ENCODE measurements at places on chromosomes 7 and 10.

- DNase-seq: no peak
Observed at GRCh38 chr7:109986701-109987100, 1104.2 kb upstream of the LRRN3 start.

GRCh38 chr10:98339799-98340198 is 71.8 kb upstream of the LOXL4 start:
- DNase-seq: no peak

GRCh38 chr10:121155742-121156474 is 304.7 kb downstream of the WDR11 start:
- DNase-seq: no peak

GRCh38 chr10:52394246-52394645 is 80.2 kb downstream of the DKK1 start:
- DNase-seq: no peak

DNA sequence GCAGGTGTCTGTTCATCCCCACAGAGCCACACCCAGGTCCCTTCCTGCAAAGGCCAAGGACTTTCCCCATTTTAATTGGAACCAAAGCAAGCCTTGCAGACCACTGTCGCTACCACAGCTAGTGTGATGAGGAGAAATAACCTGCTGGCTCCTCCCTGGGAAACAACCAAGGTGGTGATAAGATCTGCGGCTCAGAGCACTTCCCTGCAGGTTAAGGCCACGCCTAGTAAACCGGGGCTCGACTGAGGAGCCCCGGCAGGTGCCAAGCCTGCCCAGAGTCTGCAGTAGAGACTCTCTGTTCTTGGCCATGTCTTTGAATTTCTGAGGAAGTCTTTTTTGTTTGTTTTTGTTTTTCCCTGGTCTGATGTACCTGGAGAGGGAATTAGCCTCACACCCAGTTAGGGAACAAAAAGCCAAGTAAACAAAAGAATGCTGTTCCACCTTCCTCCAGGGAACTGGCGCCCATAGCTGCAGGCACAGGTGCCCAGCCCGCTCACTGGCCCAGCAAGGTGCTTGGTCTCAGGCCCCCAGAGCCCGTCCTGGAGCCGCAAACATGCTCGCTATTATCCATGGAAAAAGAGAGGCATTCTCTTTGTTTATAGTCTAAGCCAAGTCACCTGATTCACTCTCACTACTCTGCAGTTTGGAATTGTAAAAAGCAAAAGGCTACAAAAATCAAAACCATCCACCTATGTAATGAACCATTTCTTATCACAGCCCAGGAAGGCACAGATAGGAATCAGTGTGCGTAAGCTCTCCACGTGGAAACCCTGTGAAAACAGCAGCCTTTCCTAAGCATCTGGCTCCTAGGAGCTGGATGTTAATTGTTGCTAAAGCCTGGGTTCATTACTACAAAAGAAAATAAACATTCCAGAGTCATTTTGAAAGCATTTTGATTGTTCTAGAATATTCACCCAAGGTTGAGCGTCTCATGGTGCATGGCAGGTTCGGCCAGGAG is 2.7 kb downstream of the GPR146 start:
- no peak for DNase-seq

GRCh38 chr7:92872701-92873100 is 36.3 kb upstream of the CDK6 start:
- DNase-seq: no peak

GRCh38 chr10:88565072-88565471 is 18.0 kb downstream of the RNLS start:
- DNase-seq: no peak

- no peak for DNase-seq
Observed at GRCh38 chr7:77799078-77799964, 748 bp downstream of the PHTF2 start.

DNA sequence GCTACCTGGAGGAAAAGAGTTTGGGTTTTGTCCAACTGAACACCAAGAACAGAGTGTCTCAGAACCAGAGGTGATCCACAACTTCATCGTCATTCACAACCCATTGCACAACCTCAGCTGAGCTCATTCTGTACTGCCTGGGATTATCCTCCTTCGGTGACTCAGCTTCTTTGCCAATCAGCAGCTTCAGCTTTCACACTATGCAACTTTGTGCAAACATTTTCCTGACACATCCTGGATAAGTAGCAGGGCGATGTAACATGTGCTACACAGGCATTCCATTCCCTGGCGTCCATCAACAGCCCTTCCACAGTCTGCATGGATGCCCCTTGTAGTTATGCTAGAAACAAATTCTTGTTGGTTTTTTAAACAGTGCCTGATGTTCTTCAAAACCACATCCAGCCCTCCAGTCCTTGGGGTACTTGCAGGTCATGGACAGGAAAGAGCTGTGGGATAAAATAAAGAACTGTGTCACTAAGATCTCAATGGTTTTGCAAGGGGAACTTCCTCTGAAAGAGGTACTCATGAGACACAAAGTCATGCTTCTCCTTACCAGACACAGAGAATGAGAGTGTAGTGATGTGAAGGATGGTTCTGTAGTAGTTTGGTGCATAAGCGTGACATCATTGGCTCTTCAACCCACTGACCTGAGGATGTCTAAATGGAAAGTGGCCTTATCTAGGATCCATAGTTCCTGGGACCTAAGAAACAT is 478.5 kb downstream of the KIF20B start:
- peak; percentile 98 for DNase-seq

DNA sequence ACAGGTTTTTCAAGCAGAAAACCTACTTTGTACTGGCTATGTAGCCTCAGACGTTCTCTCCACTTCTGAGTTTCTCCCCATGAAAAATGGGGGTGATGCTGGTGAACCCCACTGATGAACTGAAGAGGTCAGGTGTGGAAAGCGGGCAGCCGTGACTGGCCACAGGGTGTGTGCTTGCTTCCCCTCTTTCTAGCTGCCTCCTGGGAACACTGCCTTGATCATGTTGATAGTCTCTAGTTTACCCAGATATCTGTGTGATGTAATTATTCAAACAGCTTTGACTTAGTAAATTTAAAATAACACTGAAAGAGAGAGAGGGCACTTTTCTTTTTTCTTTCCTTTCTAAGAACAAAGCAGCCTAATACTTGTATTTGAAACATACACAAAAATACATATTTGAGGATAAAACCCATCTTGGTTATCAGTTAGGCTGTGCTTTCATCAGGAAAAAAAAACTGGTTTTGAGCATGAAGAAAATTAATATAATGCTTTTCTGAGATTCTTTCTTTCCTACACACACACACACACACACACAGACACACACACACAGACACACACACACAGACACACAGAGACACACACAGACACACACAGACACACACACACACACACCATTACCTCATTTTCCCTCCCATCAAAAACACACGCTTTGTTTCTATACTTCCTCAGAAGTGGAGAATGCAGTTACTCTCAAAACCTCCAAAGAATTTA is 76.7 kb downstream of the MACC1 start:
- DNase-seq: no peak

- DNase-seq: no peak
Observed at GRCh38 chr7:24797270-24797669, 40.0 kb upstream of the GSDME start.

DNA sequence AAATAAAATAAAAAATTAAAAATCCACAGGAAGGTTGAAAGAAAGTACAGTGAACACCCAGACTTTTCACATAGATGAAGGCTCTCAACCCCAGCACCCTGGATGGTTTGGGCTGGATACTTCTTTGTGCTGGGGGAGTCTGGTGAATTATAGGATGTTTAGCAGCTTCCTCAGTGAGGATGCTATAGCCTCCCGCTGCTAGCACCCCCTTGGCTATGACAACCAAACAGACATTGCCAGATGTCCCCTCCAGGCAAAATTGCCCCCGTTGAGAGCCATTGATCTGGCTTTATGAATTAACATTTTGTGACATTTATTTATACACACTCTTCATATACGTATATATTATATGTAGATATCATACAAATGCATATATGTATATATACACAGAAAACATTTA is 21.6 kb downstream of the SMKR1 start:
- DNase-seq: no peak

DNA sequence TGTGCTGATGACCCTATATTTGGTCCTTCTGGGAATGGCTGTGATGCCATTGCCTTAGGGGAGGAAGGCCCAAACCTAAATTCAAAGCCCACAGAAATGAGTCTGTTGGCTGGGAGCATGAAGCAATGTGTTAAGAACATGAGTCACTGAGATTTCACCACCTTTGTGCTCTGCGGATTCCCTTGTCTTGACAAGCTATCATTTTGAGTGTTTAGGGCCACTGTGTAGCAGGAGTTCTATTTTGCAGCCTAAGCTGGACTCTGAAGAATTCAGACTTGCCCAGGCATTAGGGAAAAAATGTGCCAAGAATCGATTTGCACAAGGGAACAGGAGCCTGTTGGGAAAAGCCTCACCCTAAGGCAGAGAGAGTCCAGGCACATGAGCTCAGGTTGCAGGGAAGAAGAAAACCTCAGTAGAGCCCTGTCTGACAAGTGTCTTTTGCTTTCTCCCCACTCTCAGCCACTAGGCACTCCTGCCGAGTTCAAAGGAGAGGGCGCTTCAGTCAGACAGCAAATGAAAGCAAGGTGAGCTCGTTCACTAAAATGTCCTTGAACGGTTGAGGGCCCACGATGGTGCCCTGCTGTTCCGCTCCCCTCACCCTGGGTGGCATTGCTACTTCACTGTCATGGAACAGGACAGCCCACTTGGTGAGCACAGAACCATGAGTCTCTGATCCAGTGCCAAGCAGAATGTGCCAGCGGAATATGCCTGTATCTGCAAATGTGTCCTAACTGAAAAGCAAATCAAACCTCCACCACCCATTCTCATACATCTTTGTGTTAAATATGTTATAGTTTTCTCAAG is 93.6 kb downstream of the PRLHR start:
- peak; percentile 6 for DNase-seq

GRCh38 chr7:30594540-30595435 is at the start of gene GARS1:
TSS of gene GARS1 (plus strand) at chr7:30594878. CDS start at chr7:30594922, 44 bp downstream.
- peak; percentile 65 for DNase-seq

DNA sequence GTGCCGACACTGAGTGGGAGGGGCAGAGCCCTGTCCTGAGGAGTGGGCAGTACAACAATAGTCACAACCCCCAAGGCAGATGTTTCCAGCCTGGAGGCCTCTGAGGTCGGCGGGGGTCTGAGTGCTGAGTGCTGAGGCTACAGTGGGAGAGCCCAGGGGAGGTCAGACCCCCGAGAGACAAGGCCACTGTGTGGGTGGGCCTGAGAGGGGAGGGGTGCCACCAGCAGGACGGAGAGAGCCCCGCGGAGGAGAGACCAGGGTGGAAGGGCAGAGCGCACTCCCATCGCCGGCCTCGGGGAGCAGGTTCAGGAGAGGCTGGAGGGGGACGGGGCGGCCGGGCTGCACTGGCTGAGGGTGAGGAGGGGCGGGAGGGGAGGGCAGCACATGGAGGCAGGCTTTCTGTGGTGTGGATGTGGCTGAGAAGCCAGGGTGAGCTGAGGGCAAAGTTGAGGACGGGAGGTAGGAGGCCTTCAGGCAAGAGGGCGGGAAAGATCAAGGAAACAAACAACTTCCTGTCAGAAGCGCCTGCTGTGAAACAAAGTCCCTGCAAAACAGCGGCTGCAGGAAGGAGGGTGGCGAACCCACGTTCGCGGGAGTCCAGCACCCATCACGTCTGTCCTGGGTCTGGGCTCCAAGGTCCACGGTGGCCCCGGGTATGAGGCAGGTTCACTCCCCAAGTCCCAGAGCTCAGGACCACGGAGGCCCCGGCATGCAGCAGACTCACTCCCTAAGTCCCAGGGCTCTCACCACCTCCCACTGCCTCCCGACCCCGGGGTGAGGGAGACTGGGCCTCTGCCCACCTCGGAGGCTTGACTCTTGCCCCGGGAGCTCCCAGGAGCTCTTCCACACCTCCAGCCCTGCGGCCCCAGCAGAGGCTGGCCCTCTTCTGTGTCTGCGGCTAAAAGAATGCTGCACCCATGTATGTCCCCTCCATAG is 76.8 kb upstream of the NKX6-2 start:
- DNase-seq: no peak

DNA sequence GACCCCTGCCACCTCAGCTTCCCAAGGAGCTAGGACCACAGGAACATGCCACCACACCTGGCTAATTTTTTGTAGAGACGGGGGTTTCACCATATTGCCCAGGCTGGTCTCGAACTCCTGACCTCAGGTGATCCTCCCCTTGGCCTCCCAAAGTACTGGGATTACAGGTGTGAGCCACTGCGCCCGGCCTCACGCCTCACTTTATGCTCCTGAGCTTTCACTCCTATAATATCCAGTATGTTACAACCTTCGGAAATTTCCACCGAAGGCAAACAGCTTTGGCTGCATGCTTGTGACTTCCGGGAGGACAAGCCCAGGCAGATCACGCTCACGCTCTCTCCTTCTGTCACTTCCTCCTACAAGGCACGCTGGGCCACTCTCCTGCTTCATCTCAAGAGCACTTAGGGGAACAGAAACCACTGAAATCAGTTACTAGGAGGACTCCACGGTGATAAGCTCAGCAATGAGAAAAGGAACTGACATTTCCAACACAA is 4.4 kb upstream of the MAD1L1 start:
- no peak for DNase-seq

DNA sequence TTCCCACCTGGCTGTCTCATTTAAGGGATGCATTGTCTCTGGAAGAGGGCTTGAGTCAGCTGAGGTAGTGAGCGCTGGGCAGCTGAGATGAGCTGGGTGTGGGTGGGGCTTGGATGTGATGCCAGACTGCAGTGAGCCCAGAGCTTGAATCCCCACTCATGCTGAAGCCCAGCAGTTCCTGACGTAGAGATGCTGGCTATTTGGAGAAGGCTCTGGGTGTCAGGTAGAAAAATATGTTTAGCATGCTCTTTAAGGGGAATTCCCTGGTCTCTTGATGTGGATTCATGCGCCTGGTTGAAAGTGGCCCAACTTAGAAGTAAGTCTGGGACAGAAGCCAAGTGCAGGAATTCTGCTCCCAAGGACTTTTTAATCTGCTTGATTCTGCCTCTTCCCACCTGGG is 241.5 kb upstream of the IGFBP3 start:
- DNase-seq: no peak

DNA sequence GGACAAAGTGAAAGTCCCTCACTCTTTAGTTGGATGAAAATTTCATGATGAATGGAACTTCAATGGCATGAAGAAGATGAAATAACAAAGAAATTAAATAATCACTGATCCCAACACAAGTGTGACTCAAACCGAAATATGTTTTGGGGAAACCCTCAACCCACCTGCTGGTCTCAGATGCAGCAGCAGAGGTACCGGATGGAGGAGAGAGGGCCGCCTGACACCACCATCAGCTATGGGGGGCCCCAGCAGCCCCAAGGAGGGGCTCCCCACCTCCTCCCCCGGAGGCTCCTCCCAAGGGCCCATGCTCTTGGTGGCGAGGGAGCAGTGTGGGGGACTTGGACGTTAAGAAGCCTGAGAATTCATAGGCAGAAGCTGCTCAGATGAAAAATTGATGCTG is 137.2 kb upstream of the ADARB2 start:
- DNase-seq: no peak

DNA sequence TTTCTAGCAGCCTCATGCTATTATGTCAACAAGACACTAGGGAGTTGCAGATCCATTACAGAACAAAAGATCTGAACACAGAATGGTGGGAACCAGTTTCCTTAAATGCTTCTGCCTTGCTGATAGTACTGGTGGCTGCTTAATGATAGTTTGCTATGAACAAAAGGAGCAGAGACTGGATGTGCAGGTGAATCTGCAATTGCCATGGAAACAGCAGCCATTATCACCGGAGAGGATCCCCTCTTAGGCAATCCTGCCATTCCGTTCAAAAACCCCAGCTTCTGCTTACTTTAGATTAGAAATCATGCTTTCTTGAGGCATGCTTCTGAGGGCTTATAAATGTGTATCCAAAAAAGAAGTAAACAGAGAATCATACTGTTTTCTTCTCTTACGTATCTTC is 80.0 kb upstream of the PRKAR2B start:
- DNase-seq: no peak

GRCh38 chr10:101760510-101760909 is 15.4 kb downstream of the FGF8 start:
- no peak for DNase-seq

Data from non-pigmented ciliary epithelial cell (primary cell).